ENCODE measurements at places on chromosomes 5 and 9.
A peak's percentile ranks its signal among the peaks of the same experiment; 100 is the strongest.

GRCh38 chr9:89765211-89765946, 160.6 kb downstream of the GADD45G start:
- DNase-seq: no peak

- no peak for DNase-seq
These were observed 212.4 kb downstream of the EFNA5 start for GRCh38 chr5:107458322-107458721.

- DNase-seq: peak; percentile 63
These were observed 259.5 kb downstream of the GRIA1 start for GRCh38 chr5:153749960-153750359.

GRCh38 chr5:89275066-89275855, 392.3 kb upstream of the MEF2C start:
- DNase-seq: no peak

DNA sequence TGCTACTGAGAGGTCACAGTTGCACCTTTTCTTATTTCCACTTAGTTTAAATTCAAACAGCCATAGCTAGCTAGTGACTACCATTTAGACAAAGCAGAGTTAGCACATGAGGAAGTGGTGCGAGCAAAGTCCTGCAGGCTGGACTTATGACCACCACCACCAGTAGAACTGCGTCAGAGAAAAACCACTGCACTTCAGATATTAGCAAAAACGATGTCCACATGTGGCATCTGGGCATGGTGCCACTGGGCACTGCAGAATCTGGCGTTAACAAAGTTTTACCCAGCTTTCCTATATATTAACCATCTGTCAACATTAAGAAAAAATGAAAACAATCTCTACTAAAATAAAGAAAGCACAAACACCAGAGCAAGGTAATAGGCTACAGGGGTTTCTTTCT, 80.1 kb downstream of the SPTLC1 start:
- peak; percentile 76 for DNase-seq

GRCh38 chr9:135910216-135910615, 2.9 kb upstream of the CAMSAP1 start:
- DNase-seq: no peak

DNA sequence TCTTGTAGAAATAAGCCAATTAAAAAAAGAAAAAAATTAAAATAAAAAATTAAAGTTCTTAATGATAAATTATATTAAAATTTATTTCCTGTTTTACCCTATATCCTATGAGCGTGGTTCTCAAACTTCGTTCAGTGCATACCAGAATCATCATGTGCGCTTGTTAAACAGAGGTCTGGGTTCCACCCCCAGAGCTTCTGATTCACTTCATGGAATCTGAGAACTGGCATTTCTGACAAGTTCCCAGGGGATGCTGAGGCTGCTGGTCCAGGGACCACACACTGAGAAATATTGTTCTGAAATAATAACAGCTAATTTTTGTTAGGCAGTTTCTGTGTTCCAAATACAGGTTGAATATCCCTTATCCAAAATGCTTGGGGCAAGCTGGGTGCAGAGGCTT, 79.3 kb downstream of the TMC1 start:
- peak; percentile 29 for DNase-seq

- DNase-seq: peak; percentile 69
These were observed 2.8 kb downstream of the NPR3 start for GRCh38 chr5:32713770-32714381.

- DNase-seq: no peak
These were observed 40.7 kb downstream of the F2RL2 start for GRCh38 chr5:76582230-76583162.

DNA sequence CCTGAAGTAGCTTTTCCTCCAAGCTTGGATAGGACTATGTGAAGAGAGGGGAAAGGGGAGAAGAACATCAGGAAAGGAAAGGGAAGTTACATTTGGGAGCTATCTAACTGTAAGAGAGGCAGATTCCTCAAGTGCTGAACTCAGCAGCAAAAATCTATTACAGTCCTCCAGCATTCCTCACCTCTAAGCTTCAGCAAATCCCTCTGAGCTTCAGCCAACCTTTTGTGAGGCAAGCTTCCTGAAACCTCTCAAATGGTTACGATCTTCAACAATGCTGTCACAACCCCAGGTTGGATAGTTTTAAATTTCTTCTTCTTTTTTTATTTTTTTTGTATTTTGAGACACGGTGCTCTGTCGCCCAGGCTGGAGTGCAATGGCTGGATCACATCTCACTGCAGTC, 2.5 kb upstream of the RNF38 start:
- DNase-seq: peak; percentile 34

DNA sequence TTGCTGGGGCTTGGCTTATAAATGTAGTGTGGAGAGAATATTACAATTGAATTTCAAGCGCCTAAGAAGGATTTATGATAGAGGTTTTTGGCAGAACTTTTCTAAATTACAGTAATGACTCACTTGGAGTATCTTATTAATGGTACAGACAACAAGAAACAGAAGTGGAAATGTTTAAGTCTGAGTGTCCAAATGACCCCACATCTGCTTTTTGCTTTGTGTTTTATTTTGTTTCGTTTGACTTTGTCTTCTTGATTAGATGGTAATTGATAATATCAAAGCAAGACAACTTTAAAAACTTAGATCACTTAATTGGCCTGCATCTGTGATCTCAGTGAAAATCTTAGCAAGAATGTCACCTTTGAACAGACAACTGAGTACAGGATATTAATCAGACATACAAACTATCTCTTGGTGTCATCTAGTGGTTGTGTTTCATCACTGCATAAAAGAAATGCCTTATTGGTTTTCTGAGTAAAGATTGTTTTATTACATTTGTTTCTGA, 577.4 kb downstream of the ISL1 start:
- no peak for DNase-seq

GRCh38 chr5:173646692-173647091, 30.2 kb upstream of the BOD1 start:
- DNase-seq: no peak

GRCh38 chr9:93304574-93305496, 120.9 kb downstream of the WNK2 start:
- peak; percentile 42 for DNase-seq

DNA sequence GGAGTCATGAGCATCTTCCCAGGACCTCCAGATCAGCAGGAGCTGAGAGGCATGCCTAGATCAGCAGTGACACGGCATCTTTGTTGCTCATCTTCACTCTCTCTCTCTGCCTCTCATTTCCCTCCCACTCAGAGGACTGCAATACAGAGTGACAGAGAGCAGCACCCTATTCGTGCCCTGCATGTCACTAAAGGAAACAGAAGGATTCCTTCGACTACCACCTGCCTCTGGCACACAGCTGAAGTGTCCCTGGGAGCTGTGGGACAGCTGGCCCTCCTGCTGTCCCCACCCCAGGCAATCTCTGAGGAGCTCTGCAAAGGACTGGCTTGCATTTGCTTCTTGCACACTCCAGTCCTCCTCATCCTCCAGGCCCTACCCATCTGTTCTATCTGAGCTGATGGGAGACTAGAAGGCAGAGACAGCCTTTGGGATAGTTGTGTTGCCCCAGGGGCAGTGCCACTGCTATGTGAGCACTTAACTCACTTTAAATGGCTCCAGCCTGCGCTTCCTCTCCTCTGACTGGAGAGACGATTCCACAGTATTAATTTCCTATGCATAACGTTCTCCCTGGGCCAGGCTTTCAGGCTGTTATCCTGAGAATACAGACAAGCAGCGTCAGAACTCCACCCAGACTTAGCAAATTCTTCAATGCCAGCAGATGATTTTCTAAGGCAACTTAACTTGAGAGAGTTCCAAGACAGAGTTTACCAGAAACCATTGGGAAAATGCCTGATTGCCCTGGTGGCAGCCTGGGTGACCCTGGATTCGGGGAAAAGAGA, 167.6 kb upstream of the MAP1B start:
- DNase-seq: no peak
